Activated CD4-positive, alpha-beta T cell treated with anti-CD3 and anti-CD28 coated beads, Interleukin-2, amount 50 U/mL, for 4 hours (primary cell): ENCODE measurements at places on chromosomes 16 and 17.
A peak's percentile ranks its signal among the peaks of the same experiment; 100 is the strongest.

DNA sequence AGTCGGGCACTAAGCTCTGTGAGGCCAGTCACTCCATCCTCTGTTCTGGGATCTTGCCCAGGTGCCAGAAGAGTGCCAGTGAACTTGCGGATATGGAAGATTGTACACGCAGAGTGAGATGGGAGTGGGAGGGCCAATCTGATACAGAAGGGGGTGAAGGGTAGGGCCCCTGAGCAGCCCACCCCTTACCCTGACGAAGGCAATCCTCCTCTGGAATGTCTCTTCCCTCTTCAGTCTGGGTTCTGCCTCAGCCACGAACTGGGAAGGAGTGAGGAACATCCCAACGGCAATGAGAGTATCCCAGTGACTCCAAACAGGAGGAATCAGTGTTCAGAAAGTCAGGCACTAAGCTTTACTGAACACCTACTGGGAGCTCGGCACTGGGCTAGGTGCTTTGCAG, 11.9 kb upstream of the PIK3R6 start:
- no peak for DNase-seq

- no peak for DNase-seq
These were observed 81.4 kb upstream of the FOXF1 start for GRCh38 chr16:86428729-86429517.

DNA sequence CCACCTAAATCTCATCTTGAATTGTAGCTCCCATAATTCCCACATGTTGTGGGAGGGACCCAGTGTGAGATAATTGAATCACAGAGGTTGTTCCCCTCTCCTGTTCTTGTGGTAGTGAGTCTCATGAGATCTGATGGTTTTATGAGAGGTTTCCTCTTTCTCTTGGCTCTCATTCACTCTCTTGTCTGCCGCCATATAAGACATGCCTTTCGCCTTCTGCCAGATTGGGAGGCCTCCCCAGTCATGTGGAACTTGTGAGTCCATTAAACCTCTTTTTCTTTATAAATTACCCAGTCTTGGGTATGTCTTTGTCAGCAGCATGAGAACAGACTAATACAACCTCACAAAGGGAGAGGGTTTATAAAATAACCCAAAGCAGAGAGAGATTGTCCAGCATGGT, 367.4 kb downstream of the SNX29 start:
- no peak for DNase-seq

GRCh38 chr17:82388922-82389283, 17.3 kb downstream of the UTS2R start:
- DNase-seq = no peak

DNA sequence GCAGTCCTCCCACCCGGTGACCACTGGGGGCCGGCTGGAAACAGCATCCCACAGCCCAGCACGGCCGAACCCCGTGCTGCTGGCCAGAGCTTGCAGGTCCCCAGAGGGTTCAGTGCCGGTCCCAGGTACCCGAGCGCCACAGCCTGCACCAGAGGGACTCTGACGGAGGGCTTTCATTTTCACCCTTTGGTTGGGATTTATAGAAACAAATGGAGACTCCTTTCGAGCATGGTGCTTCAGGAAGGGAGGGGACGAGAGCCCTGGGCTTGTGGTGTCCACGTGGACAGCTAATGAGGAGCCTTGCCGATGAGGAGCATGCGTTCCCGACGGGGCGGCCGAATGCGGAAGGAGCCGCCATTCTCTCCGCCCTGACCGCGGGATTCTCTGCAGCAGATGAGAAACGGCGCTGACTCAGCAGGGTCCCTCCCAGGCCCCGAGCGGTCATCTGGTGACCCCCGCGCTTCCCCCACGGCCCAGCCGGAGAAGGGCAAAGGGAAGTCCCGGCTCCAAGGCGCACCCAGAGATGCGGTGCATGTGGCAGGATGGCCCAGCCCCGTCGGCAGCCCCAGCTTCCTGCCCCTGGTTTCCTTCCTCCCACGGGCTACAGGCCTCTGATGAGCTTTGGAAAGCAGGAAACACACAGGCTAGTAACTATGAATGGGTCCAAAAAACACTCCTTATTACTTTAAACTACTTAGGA, 9.8 kb downstream of the SLC38A10 start:
- peak; percentile 40 for DNase-seq

DNA sequence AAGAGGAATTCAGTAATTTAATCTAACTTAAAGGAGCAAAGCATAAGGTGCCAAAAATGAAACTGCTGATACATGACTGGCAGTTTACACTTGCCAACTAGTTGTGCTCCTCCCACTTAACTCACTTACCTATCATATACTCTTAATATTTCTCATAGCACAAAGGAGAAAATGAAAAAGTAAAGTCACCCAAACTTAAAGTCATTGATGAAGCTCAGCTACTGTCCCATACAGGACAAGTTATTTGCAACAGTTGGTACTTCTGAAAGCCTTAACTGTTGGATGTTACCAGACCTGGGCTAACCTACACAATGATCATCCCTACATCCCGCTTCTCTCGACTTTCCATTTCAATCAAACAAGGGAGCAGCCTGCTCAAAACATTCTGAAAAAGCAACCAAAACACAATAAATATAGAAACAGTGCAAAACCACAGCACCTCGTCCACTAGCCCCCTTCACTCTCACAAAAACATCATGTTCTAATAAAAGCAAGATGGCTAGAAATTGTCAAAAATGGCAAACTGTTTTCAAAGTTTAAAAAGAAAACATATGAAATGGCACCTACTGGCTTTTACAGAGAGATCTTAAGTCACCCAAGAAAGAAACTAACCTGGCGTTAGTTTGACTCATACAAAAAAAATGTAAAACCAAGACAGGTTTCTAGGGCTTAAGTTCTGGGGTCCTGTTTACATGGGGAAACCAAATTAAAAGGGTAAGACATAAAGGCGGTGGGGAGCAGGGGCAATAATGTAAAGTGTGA, 868 bp downstream of the MED13 start:
- no peak for DNase-seq

DNA sequence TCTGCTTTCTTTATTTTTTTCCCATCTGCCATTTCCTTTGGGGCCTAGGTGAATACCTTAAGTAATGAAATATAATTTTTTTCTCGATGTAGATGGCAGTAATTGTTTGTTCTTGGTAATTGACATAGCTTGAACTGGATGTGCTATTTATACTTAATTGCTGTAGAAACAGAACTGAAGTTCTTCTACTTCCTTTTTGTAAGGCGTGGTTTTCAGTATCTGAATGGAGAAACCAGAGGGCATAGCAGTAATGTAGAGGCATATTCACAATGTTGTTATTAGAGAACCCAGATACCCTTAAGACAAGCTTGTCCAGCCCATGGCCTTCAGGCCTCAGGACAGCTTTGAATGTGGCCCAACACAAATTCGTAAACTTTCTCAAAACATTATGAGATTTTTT, 16.4 kb downstream of the ATP6V0A1 start:
- no peak for DNase-seq

DNA sequence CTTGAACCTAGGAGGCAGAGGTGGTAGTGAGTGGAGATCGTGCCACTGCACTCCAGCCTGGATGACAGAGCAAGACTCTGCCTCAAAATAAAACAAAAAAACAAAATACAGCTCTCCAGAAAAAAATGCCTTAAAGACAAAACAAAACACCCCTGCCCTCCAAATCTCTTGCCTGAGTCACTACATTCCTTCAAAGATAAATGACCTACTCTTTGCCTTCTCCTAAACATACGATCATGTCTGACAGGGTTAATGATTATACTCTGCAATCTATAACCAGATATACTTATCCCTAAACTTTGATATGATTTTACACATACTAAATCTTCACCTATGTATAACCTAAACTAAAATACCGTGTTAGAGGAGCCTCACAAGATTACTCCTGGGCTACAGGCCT, 1.4 kb upstream of the SETD6 start:
- no peak for DNase-seq

DNA sequence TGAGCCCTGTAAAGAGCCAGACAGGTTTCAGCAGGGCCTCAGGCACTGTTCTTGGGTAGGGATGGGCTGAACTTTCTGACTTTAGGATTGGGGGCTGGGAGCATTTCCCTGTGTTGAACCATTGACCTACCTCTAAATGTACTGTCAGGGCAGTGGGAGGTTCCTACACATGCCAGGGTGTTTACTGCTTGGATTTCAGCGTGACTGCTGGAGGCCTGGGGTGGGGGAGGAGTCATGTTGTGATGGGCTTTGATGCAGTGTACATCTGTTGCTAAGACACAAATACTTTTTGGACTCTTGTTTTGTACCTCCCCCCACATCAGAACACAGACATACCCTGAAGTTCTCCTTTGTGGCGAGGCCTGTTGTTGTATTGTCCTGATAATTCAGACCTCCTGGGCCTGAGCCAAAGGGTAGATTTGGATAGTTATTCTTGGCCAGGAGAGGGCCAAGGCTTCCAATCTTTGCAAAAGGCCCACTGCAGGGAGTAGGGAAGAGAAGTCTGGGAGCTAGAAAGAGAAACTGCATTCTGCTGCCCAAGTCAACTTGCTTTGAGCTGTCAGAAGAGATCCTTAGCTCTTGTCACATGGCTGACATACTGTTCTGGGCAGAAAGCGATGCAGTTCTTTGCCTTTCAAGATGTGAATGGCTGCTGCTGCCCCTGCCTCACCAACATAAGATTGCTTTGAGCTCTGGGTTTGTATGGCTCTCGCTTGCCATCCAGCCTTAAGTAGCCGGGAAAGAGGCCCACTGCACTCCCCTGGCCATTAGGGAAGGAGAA, 3.7 kb downstream of the NFE2L1 start:
- DNase-seq = no peak

- DNase-seq = no peak
These were observed 4.8 kb downstream of the SCNN1G start for GRCh38 chr16:23187341-23187740.

DNA sequence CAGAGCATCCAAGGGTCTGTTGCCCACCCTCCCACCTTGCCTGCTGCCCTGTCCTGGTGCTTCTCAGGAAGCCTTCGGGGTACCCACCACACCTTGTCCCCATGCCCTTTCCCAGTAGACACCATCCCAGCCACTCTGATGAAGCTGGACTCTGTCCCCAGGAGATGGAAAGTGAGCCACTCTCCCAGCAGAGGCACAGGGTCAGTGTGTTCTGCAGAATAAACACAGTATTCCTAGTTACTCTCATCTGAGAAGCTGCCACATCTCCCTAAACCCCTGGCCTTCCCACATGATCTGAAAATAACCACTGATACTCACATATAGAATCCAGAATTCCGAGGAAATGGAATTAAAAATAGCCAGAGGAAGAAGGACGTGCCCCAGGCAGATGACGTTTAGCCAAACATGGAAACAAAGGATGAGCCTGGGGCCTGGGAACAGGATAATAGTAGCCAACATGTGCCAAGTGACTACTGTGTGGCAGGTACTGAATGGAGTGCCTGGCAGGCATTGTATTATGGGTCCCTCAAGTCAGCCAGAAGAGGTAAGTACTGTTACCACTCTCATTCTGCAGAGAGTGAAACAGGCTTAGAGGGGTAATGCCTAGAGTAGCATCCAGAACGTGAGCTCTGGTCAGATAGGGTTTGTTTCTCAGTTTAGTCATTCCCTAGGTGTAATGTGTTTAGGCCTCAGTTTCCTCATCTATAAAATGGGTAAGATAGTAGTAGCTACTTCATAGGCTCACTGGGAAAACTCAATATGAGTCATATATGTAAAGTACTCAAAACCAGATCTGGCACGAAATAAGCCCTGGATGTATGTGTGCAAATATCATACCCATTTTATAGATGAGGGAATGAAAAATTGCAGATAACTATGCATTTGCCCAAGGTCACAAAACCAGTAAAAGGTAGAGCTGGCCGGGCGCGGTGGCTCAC, 20.8 kb upstream of the PEMT start:
- DNase-seq = no peak

- no peak for DNase-seq
These were observed 11.8 kb downstream of the DLX4 start for GRCh38 chr17:49980703-49981197.

DNA sequence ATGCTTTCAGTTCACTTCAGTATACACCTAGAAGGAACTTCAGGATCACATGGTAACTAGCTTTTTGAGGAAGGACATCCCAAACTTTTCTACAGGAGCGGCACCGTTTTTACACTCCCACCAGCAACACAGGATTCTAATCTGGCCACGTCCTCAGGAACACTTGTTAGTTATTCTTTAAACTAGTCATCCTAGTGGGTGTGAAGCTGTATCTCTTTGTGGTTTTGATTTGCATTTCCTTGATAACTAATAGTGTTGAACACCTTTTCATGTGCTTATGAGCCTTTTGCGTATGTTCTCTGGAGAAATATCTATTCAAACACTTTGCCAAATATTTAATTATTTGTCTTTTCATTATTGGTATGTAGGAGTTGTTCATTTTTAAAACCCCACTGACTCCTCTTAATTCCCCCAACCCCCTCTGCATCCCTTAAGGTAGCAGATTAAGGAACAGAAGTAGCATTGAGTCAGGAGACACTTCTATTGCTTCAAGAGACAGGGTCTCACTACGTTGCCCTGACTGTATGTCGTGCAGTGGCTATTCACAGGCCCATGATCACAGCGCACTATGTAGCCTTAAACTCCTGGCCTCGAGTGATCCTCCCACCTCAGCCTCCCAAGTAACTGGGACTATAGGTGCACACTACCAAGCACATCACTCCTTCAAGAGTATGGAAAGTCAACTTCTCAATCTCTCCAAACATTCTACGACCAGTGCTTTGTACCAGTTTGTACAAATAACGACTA, 25.4 kb downstream of the YWHAE start:
- DNase-seq = no peak

- DNase-seq = no peak
These were observed 20.0 kb downstream of the PLCG2 start for GRCh38 chr16:81799138-81799504.

GRCh38 chr16:19112099-19112407, 1.7 kb upstream of the ITPRIPL2 start:
- DNase-seq = no peak

GRCh38 chr17:61789872-61790271, 73.5 kb downstream of the BRIP1 start:
- no peak for DNase-seq

- DNase-seq = peak; percentile 29
These were observed 439.8 kb downstream of the SOX9 start for GRCh38 chr17:72560303-72561247.

- no peak for DNase-seq
These were observed 12.4 kb upstream of the TEX19 start for GRCh38 chr17:82346342-82347300.

DNA sequence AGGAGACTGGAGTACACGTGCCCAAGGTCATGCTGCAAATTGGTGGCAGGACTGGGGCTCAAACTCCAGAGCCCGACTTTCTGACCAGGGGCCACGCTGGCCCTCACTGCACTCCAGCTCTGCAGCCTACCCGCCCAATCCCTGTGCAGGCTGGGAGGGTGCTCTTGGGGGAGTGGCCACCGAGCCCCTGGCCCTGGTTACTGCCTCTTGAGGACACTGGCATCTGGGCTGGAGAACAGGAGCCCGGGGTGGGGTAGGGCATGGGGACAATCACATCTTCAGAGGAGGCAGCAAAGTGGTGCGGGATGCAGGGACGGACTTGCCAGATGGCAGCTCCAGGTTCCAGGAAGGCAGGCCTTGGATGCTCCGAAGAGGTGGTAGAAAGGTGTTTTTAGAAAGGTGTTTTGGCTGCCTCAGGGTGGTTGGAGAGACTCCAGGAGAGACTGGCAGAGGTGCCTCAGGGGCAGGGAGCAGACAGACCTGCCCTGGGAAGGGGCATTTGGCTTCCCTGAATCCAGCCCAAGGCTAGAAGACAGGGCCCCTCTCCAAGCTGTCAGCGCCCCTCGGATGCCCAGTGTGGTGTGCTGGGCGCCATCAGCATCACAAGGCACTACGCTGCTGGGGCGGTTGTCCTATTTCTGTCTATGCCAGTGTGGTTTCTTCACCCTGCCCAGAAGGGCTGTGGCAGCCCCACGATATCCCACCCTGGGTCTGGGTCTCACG, 220.6 kb downstream of the NTN1 start:
- DNase-seq = no peak

- no peak for DNase-seq
These were observed 197.0 kb downstream of the IRF8 start for GRCh38 chr16:86095906-86096485.

GRCh38 chr16:17302214-17302613, 168.5 kb downstream of the XYLT1 start:
- no peak for DNase-seq
